ENCODE measurements at places on chromosomes 4 and X.
A peak's percentile ranks its signal among the peaks of the same experiment; 100 is the strongest.

- DNase-seq = no peak
Measured at GRCh38 chrX:17160975-17161374, 214.0 kb upstream of the NHS start.

- DNase-seq = no peak
Measured at GRCh38 chrX:133414406-133415275, 648 bp downstream of the GPC4 start.

DNA sequence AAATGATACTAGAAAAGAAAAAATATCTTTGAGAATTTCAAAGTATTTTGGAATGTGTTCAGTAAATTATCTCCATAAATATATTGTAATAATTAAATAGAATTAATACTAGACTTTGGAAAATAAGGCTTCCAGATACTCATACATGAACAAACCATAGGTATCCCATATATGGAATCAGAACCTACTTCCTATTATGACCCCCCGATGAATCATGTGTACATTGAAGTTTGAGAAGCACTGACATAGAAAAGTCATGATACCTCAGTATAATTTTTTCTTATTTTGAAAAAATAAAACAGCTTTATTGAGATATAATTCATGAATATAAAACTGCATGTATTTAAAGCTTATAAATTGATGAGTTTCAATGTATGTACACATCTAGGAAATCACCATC is 27.2 kb upstream of the SMARCA5 start:
- DNase-seq = no peak

DNA sequence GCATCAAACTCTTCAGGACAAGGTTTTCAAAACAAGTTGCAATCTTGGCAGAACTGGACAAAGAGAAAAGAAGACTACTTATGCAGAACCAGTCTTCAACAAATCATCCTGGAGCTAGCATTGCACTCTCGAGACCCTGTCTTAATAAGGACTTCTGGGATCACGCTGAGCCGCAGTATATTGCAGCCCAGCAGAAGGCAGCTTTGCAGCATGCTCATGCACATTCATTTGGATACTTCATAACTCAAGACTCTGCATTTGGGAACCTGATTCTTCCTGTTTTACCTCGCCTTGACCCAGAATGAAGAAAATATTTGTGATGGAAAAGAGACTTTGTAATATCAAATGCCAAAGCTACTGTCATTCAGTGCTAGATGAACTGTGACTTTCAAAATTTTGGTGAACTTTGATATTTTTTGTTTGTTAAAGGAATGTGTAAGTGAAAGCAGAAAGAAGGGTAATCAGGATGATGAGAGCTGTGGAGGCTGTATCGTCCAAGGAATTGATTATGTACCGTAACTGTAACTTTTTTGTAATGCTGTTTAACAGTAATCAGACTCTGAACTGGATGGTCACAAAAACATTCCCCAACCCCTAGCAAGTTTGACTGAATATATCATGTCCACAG is 27.2 kb downstream of the HSPA4L start:
- no peak for DNase-seq

DNA sequence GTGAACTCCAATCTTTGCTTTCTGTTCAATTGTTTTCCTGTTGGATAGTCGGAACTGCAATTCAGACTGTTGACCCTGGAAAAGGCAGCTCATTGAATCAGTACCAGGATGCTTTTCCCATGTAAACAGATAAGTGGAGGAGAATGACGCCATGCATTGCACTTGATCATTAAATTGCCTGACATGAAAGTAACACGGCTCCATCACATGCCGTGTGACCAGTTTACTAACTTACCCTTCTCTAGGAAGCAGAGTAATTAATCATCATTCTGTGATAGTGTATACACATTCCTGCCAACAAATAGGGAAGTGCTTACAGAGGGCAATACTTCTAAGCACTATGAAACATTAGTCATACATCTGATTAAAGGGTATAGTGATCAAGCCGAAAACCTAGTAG is 101.4 kb downstream of the PPARGC1A start:
- no peak for DNase-seq

DNA sequence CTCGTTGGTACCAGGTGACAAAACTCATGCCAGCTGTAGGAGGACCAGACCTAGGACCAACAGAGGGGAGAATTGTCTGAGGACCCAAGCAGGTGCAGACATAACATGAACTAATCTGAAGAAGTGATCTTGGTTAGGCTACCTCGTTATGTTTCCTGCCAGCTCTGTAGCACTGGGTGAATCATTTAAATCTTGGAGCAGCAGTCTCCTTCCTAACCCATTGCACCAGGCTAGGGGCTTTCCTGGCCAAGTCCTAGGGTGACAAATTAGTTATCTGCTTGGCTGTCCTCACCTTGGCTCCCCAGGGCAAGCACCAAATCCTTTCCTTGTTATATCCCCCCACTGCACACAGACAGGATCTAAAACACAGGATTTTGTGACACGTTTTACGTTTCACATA is 87.8 kb downstream of the WWC2 start:
- no peak for DNase-seq

DNA sequence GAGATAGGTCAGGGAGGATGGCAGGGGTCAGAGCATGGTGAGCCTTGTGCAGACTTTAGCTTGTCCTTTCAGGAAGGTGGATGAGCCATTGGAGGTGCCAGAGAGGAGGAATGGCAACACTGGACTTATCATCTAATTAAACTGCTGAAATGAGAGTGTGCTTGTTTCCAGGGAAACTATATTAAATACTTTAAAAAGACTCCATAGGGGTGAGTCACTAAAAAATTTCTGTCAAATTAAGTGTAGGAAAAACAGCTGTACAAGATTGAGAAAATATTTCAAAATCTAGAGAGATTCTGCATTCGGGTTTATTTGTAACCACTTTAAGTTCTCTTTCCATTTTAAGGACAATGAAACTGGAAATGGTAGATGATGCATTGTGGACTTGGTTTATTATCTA is 11.4 kb downstream of the FRAS1 start:
- no peak for DNase-seq

DNA sequence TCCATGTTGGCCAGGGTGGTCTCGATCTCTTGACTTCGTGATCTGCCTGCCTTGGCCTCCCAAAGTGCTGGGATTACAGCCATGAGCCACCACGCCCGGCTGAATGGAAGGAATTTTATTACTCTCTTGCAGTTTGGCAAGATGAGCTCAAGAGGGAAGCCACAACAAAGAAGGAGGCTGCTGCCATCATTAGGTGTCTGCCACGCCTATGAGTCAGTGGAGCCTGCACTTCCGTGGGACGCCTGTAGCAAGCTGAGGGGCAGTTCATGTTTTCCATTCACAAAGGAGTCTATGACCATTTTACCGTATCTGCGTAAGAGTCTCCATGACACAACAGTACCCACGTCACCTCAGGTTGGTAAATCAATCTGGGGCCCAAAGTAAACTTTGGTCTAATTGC is 51.2 kb upstream of the CHRNA9 start:
- peak; percentile 59 for DNase-seq

GRCh38 chrX:136546371-136546781 is 14.4 kb downstream of the VGLL1 start:
- no peak for DNase-seq

DNA sequence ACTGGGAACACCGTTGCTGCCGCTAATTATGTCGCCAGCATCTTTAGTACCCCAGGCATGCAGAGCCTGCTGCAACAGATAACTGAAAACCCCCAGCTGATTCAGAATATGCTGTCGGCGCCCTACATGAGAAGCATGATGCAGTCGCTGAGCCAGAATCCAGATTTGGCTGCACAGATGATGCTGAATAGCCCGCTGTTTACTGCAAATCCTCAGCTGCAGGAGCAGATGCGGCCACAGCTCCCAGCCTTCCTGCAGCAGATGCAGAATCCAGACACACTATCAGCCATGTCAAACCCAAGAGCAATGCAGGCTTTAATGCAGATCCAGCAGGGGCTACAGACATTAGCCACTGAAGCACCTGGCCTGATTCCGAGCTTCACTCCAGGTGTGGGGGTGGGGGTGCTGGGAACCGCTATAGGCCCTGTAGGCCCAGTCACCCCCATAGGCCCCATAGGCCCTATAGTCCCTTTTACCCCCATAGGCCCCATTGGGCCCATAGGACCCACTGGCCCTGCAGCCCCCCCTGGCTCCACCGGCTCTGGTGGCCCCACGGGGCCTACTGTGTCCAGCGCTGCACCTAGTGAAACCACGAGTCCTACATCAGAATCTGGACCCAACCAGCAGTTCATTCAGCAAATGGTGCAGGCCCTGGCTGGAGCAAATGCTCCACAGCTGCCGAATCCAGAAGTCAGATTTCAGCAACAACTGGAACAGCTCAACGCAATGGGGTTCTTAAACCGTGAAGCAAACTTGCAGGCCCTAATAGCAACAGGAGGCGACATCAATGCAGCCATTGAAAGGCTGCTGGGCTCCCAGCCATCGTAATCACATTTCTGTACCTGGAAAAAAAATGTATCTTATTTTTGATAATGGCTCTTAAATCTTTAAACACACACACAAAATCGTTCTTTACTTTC is 1.8 kb downstream of the UBQLN2 start:
- no peak for DNase-seq

- no peak for DNase-seq
Measured at GRCh38 chr4:23290656-23291055, 597.9 kb downstream of the GBA3 start.

DNA sequence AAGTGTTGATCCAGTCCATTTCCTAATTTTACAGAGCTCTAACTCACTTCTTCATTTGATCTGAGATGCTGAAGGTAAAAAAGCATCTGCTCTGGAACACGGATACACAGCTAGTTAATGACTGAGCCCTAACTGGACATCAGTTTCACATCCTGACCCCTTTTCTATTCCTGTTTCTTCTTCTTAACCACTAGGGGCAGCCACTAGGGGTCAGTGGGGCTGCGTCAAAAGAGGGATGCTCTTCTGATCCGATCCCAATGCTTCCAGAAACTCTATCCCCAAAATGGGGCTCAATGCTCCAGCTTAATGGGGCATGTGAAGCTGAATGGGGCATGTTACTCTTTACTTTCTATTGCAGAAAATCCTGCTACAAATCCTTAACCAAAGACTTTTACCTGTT is 33.4 kb upstream of the PHKA2 start:
- no peak for DNase-seq

DNA sequence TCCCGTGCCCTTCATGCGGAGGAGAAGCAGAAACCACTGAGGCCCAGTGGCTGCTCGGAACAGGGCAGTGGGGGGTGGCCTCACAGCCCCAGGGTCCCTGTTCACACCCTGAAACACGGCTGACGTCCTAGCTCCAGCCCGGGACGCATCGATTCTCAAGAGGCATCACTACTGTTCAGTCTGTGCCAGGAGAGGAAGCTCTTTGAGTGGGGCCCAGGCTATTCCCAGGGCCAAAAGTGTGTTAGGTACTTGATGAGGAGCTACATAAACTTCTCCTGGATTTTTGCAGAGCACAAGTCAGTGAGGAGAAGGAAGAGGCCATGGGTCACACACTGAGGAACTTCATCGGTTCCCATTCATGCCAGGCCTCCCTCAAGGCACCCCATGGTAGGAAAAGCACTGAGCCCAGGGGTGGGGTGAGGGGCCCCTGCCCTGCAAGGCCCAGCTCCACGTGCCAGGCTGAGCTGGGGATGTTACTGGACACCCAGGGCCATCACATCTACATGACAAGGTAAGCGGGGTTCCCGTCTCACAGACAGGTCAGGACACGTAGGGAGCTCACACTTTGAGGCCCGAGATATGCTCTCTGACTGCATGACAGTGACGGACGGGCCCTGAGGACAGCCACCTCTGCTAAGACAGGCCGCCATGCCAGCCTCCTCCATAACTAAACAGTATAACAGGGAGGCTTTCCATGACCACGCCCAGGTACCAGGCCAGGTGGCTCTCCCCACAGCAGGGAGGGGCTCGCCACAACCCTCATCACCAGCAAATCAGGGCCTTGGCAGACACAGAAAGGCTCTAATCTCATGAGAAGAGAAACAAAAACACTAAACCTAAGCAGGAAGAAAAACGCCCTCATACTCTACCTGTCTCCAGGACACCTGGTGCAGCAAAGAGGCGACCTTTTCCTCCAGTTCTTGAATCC is 12.4 kb downstream of the TNIP2 start:
- no peak for DNase-seq

GRCh38 chr4:119628281-119629141 is at the start of gene PDE5A:
Gene PDE5A, minus strand, starts transcription at chr4:119628804. Its CDS starts 133 bp downstream, at chr4:119628671.
- peak; percentile 58 for DNase-seq

- peak; percentile 41 for DNase-seq
Measured at GRCh38 chr4:1055721-1056590, 44.5 kb downstream of the FGFRL1 start.

DNA sequence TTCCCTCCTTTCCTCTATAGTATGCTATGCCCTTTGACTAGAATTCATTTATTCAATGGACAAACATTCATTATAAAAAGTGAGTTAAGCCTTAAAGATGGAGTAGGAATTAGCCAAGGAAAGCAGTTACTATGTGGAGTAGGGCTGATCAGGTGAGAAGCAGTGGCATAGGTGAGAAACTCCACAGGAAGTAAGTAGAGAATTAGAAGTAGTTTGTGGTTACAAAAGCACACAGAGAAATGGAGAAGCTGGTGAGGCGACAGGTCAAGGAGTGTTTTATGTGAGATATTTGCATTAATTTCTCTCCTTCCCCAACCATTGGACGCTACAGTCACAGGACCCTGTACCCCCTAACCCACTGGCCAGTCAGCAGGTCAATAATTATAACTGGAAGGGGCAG is 30.6 kb downstream of the SETD7 start:
- no peak for DNase-seq

- DNase-seq = no peak
Measured at GRCh38 chr4:157221895-157222770, 1.6 kb downstream of the GRIA2 start.

- DNase-seq = no peak
Measured at GRCh38 chr4:18051281-18051680, 29.7 kb upstream of the LCORL start.

DNA sequence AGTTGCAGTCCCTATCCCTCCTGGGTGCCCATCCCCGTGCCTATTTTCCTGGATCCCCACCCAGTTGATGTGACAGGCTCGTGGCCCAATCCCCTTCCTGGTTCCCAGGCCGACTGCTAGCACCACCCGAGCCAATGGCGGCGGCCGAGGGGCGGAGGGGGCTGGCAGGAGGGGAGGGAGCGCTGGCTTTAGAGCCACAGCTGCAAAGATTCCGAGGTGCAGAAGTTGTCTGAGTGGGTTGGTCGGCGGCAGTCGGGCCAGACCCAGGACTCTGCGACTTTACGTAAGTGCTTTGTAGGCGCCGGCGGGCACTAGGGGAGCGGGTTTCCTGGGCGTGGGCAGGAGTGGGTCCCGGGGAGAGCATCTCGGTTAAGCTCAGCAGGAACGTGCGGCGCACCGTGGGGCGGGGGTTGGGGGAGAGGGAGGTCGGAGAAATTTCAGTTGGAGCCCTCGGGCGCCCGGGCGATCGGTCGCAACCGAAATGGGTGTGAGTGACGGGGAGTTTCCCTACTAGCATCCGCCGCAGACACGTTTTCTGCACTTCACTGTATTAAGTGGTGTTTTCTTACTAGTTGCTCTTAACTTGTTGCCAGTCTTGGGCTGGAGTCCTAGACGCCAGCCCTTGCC is at the start of gene PLS3:
Gene PLS3 (plus strand): TSS at position 197 of the 627 bp plus-strand sequence. CDS start 49,077 bp downstream, outside the sequence.
- no peak for DNase-seq

- no peak for DNase-seq
Measured at GRCh38 chr4:155632310-155632840, 34.3 kb upstream of the GUCY1A1 start.

GRCh38 chr4:156347412-156348075 is 393.9 kb upstream of the CTSO start:
- DNase-seq = no peak

GRCh38 chr4:83189631-83190136 is 75.2 kb upstream of the PLAC8 start:
- no peak for DNase-seq

All from stimulated activated CD8-positive, alpha-beta memory T cell treated with anti-CD3 and anti-CD28 coated beads, Interleukin-4, amount 100 ng/mL, for 1 hour (primary cell).